Forelimb muscle (tissue), 1 donor: ENCODE measurements at places on chromosomes 7 and 10. TPM values are rescaled to one million over a fixed set of nuclear protein-coding genes. Genes with fewer than 3 reads are reported as not detected.

DNA sequence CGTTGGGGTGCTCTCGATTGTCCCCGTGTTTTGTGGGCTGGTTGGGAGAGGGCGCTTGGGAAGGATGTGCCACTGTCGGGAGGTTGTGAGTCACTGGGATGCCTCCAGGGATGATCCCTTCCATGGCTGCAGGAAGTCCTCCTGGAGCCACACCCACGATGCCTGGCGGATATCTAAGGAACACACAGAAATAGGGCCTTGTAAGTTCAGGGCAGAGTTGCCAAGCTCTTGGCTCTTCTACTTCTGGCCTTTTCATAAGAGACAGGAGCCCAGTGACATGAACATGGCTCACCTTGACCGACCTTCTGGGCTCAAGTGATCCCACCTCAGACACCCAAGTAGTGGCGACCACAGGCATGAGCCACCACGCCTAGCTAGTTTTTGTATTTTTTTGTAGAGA, 47.6 kb downstream of the ZRANB1 start:
- DNase-seq, result no peak

LRRC18 gene
- polyA plus RNA-seq, result 0.09 TPM

DNA sequence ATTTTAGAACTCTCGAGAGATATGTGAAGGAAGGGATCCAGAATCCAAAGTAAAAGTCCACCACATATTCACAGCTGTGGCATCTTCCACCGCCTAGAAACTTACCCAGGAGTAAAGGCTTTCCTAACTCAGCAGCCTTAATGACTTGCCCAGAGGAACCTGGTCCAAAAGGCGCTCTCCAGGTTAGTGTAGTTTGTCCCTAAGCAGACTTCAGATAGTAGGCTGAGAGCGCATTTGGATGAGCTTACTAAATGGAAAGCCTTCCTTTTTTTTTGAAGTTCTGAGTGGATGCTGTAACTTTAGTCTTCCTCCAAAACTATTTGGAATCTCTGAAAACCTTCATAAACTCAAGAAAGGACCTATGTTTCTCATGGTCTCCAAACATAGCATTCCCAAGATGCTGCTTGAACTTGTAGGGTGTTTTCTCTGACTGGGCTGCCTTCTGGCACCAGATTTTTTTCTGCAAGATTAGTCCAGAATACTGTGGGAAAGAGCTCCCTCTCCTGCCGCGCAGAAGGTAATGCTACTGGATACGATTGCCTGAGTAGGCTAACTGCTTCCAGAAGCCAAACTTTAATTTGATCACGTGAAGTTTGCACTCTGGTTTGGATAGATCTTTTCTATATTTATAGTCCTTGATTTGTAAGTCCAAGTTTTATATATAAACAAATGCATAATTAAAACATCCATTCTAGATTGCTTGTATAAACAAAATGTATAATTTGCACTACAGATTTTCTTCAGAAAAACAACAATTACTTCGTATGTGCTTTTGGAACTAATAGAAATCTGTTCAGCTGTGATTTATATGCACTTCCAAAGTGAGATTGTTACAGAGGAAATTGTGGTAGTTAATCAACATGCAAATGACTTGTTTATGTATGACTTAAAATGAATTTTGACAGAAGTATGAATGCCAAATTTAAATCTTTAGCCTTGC, 19.6 kb upstream of the GPR37 start:
- peak; percentile 28 for DNase-seq

- no peak for DNase-seq
Observed at GRCh38 chr7:141691540-141691939, 10.4 kb downstream of the DENND11 start.

DNA sequence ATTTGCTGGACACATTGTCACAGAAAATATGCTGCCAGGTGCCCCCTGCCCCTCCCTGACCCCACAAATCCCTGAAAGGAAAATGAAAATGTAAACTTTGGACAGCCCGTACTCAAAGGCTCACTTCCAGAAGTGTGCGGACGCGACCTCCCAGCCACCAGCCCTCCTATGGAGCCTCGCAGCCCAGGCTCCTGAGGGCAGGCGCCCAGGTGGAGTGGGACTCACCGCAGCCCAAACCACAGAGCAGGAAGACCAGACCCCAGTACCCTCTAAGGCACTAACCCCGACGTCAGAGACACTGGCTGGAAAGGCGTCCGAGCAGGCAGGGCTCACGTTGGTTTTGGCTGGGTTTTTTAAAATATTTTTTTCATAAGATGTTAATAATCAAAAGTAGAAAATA, 57.3 kb downstream of the CSGALNACT2 start:
- DNase-seq, result no peak

FGF8 gene
- 0.34 TPM for polyA plus RNA-seq

PTPRN2 gene
- 1.7 TPM for polyA plus RNA-seq

- no peak for DNase-seq
Observed at GRCh38 chr7:44282601-44283171, 42.7 kb downstream of the CAMK2B start.

DNA sequence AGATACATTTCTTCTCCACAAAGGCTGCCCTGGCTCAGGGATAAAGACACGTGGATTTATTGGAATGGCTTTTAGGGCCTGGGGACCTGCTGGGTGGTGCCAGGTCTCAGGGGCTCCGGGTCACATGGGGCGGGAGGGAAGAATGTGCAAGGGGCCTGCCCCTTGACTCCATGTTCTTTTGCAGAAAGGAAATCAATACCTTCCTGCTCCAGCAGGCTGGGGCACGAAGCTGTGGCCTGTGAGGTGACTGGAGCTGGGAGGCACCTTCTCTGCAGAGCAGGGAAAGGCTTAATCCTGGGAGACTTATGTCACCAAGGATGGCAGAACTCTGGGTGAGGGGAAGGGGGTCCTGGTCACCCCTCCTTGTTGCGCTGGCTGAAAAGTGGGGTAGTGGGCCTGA, 42.3 kb upstream of the GNA12 start:
- no peak for DNase-seq

CDC14C gene
- not detected for polyA plus RNA-seq

DNA sequence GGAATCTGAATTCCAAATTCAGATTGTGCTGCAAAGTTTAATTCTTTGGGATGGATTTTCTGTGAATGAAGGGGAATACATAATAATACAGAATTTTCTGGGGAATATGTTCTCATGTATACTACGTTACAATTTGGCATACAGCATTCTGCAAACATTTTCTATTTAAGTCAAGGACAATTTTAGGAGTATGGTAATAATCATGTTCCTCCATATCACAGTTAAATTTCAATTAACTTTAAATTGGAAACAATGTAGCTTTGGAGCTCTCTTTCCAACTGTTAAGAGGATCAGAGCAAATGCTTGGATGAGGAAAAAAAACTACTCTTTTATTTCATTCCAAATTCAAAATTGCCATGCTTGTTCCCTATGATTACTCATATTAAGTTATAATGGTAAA, 217.5 kb downstream of the JAZF1 start:
- no peak for DNase-seq

DDC gene
- polyA plus RNA-seq, result not detected

DNA sequence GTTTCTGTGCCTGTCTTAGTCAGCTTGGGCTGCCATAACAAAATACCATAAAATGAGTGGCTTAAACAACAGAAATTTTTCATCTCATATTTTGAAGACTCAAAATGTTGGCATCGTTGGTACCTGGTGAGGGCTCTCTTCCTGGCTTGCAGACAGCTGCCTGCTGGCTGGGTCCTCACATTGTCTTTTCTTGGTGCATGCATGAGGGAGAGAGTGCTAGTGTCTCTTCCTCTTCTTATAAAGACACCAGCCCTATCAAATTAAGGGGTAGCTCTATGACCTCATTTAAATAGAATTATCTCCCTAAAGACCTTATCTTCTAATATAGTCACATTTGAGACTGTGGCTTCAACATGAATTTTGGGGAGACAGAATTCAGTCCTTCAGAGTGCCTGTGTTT, 39.9 kb downstream of the ST8SIA6 start:
- DNase-seq, result no peak

GRCh38 chr7:73734619-73735527, 3.7 kb downstream of the ABHD11 start:
- DNase-seq, result no peak

AIMP2 gene
- 39.9 TPM for polyA plus RNA-seq

PLXDC2 gene
- 30.7 TPM for polyA plus RNA-seq

GRCh38 chr10:74787457-74787856, 38.9 kb upstream of the KAT6B start:
- no peak for DNase-seq

DNA sequence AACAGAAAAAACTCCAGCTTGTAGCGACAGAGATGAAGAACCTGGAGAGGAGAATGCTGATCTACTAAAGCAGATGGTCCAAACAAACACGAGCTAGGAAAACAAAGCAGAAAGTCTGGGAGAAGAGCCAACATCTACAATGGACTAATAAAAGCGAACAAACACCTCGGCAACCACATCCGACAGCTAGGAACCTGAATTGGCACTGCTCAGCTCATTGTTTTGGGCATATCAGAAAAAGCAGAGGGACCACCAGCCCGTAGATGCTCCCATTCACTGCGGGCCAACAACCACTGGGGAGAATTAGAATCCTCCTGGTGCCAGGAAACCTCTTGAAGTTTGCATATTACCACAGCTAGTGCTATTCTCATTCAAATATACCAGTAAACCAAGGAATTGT, 204.7 kb downstream of the NXPH1 start:
- DNase-seq, result no peak

DNA sequence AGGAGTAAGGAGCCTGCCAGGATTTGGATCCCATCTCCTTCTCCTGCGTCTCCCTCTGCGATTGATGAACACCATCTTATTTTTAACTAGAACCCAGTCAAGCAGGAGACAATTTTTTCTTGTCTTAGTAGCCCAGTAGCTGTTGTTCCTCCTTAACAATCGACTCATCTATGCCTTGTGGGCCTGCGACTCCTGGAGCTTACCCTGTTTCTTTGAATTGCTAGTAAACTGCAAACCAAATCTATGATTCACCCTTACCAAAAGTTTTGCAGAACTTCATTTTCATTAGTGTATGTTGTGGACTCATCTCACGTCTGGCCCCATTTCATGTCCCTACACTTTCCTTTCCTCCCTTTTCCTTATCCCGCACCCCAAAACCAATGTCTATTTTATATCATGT, 37.7 kb downstream of the TRIL start:
- DNase-seq, result no peak

LIPF gene
- polyA plus RNA-seq, result not detected

GRCh38 chr7:30776971-30777370, 5.8 kb downstream of the MINDY4 start:
- no peak for DNase-seq

TFEC gene
- 1.2 TPM for polyA plus RNA-seq

DNA sequence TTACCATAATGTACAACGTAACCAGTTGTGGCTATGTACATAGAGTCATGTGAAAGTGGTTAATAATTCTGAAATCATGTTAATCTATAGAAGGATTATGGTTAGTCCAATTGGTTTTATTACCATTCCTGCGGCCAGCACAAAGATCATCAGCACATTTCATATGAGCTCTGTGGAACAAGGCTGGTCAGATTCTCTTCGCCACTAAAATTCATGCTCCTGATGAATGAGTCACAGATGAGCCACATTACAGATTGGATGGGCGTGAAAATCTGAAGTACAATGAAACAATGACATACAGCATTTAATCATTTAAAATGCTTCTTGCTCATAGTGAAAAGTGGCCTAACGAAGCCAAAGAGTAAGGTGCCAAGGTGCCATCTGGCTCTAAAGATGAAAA, 716.2 kb upstream of the PHF14 start:
- no peak for DNase-seq

WDR86 gene
- 6.6 TPM for polyA plus RNA-seq

GRCh38 chr10:15627617-15628196, 92.0 kb downstream of the ITGA8 start:
- DNase-seq, result no peak

VKORC1L1 gene
- polyA plus RNA-seq, result 18.6 TPM

DNA sequence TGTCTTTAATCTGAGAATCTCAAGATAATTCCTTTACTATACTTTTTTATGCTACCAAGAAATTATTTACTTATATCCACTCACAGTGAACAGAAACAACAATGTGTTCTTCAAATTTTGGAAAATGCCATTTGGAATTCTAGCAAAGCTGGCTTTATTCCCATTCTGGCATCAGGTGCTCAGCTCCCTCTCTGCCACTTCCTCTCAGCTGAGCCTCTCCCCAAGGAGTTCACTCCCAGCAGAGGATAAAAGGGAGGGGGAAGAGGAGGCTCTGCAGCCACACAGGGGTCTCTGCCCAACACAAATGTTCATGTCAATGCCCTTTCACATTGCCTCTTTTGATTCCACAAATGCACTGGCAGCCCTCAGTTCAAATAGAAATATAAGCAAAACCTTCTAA, 116.9 kb downstream of the CPEB3 start:
- DNase-seq, result no peak

DNA sequence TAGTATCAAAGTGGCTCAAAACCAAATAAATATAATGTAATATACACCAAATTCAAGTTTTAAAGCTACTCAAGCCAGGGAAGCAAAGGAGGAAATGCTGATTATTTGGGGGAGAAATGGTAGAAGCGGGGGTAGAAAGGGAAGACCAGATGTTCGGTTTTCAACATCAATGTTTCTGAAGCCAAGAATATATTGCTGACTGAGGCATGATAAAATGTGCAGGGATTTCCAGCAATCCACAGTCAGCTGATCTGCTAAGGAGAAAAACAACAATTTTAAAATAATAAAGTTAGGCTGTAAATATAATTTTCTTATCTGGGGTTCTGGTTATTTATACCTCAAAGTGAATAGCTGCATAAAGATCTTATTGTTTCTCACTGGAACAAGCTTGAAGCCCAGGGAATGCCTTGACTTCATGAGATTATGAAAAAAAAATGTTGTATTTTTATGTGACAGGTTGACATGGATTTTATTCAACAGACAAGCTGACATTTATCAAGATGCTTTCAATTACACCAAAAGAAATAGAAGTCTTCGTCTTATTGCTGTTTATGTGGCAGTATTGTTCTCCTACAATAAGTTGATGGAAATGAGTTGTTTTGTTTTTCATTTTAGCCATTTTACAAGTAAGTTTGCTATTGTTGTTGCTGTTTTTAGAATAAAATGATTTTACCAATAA, 28.6 kb upstream of the BMPER start:
- DNase-seq, result no peak

DNA sequence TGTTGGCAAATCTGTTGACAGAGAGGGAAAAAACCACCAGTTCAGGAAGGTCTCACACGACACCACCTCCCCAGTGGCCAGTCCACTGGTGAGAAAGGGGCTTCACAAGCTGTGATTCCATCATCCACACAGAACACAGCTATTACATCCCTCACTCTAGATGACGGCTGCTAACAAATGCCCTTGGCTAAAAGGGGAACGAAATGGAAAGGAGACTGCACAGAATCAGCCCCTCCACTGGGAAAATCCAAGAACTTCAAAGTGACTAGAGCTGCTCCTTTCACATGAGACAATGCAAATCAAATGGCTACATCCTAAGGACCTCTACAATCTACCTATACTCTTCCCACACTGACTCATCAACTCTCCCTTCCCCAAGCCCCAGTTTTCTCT, 5.6 kb downstream of the PARP12 start:
- no peak for DNase-seq

RHBDD2 gene
- polyA plus RNA-seq, result 25.1 TPM

GRCh38 chr7:40608321-40609075, 473.7 kb downstream of the SUGCT start:
- no peak for DNase-seq

- no peak for DNase-seq
Observed at GRCh38 chr7:46576950-46577349, 655.9 kb upstream of the IGFBP3 start.
